ENCODE measurements at places on chromosomes 4 and X.

DNA sequence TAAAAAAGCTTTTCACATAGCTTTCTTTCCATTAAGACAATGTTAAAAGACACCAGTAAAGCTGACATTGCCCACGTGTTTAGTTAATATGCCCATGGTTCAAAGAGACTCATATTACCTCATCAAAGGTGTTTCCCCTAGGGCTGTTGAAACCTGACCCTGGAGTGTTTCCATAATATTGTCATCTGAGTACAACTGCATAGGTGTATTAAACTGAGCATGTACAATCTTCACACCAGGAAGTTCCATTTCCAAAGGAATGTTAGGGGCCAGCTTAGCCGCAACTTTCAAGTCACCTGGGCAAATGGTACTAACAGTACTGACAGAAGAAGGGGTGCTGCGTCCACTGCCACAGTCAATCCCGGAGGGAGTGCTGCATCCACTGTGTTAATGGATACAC is 27.1 kb downstream of the PDLIM3 start:
- no peak for DNase-seq

DNA sequence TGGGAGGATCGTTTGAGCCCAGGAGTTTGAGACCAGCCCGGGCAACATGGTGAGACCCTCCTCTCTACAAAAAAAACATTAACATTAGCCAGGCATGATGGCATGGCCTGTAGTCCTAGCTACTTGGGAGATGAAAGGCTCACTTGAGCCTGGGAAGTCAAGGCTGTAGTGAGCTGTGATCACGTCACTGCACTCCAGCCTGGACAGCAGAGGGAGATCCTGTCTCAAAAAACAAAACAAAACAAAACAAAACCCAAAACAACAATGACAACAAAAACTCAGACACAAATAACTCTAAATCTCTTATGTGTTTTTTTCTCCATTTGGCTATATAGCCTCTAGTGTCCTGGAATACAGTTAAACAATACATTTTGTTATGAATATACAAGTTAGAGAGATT is 127.3 kb upstream of the STK26 start:
- DNase-seq: no peak

GRCh38 chr4:78544678-78545077 is 6.9 kb upstream of the ANXA3 start:
- no peak for DNase-seq

DNA sequence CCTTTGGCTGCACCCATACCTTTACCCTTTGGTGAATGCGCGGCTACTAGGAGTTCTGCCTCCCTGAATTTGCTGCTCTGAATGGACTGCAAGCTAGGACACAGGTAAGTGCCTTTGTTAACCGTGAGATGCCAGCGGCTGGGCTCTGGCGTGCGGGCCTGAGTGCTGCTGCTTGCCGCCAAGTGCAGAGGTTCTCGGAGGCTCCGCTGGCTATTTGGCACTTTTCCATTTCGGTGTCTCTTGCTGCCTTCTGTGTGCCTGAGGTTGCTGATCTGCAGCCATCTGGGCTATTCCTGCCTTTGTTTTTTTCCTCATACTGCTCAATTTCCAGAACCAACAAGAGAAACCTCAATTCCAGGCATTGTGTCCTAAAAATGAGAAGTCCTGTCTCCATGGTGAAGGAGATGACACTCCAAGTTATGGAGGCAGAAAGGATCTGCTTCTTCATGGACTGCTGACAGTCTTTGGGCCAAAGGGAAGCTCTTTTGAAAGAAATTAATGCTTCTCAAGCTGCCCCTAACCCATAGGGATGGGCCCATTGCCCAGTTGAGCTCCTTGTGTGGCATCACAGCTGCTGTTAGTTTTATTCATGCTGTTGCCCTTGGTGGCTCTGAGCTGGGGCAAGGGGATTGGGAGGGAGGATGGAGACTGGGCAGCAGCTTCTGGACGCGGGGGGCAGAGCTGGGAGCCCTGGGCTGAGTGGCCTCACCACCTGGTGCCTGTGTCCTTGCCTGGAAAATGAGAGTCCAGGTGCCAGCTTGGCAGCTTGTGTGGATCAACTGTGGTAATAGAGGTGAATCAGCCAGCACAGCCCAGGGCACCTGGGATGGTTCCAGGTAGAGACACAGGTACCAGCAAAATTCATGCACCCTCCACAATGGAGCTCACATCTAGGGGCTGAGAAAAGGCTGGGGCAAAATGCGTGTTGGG is 3.8 kb upstream of the TBC1D14 start:
- DNase-seq: peak; percentile 67

DNA sequence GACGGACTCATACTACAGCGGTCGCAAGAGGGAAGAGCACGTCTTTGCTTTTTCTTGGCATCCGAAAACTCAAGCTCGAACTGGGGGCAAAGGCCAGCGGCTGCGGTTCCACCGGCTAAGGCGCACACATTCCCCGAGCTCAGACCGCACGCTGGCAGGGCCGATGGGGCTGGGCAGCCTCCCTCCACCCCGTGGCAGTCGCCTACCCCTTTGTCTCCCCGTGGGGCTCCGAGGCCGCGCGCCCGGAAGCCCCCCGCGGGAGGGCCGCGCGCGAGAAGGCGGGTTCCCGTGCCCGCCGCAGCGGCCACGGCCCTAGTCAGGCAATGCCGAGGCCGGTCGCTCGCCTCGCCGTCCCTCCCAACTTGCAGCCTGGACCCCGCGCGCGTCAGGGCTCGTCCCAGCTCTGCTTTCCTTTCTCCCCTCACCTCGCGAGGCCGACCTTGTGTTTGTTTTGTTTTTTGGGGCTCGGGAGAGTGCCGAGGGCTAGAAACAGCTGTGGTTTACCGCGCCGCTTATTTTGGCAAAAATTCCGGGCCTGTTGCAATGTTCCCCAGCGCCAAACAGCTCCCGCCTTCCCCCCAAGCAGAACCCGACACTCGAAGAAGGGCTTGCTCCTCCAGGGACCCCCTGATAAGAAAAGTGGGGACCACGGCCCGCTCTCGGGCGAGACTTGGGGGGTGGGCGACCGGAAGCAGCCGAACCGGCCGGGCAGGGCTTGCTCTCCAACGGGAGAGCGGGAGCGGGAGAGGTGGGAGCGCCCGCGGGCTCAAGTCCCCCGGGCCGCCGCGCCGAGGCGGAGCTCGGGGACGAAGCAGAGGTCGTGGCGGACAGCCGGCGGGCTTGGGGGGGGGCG is 561 bp upstream of the N4BP2 start:
- peak; percentile 92 for DNase-seq

Data from spinal cord (tissue), 10 donors.